Activated CD4-positive, alpha-beta T cell treated with anti-CD3 and anti-CD28 coated beads for 36 hours (primary cell): ENCODE measurements at places on chromosomes 2 and 18.

DNA sequence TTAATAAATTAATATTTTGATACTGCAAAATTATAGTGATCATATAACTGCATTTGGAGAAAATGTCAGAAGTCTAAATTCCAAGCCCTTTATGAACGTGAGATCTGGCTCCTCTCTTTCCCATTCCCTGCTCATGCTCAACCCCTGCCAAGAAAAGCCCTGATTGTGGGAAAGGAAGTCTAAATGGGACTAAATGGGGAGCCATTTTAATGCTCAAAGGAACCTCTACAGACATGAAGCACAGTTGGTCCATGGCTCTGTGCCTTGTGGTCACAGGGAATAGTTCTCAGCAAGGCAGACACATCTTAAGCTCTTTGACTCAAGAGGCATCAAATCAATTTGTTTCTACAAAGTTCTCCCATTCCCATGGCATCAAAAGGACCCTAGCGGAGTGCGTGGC lies 29.3 kb upstream of the INSIG2 start:
- no peak for DNase-seq

GRCh38 chr2:170940066-170940465 lies 11.0 kb downstream of the GORASP2 start:
- DNase-seq: no peak

DNA sequence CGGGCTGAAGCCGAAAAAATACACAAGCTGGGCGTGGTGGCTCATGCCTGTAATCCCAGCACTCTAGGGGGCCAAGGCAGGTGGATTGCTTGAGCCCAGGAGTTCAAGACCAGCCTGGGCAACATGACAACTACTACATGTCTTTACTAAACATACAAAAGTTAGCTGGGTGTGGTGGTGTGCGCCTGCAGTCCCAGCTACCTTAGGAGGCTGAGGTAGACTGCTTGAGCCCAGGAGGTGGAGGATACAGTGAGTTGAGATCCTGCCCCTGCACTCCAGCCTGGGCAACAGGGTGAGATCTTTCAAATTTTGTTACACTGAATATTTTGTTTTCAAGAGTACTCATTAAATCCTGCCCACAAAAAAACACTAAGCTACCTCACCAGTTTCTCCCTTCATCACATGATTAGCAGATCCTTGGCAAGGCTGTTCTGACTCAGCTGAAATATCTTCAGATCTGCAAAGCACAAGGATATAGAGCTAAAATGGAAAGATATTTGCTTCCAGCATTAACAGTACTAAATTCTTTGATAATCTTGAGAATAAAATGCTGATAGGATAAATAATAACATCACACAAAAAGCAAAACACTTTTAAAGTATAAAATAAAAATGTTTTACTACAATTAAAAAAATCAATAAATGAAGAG lies 28.2 kb upstream of the MCM6 start:
- no peak for DNase-seq

DNA sequence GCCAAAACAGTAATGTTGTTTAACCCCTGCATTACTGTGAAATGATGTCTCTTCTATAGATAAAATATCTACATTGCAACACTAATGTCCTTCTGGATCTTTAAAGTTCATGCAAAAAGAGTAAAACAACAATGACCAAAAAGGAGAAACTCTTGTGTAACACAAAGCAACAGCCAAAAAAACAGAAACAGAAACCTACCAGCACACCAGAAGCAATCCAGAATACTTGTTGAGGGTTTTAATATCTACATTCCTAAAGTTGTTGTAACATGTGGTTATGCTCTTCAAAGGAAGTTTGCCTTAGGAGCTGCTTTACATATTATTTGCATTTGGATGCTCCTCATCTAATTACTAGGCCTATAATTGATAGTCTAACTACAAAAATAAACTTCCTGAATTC lies 157.2 kb downstream of the BABAM2 start:
- no peak for DNase-seq

GRCh38 chr2:142983174-142983573 lies 105.7 kb downstream of the KYNU start:
- no peak for DNase-seq

DNA sequence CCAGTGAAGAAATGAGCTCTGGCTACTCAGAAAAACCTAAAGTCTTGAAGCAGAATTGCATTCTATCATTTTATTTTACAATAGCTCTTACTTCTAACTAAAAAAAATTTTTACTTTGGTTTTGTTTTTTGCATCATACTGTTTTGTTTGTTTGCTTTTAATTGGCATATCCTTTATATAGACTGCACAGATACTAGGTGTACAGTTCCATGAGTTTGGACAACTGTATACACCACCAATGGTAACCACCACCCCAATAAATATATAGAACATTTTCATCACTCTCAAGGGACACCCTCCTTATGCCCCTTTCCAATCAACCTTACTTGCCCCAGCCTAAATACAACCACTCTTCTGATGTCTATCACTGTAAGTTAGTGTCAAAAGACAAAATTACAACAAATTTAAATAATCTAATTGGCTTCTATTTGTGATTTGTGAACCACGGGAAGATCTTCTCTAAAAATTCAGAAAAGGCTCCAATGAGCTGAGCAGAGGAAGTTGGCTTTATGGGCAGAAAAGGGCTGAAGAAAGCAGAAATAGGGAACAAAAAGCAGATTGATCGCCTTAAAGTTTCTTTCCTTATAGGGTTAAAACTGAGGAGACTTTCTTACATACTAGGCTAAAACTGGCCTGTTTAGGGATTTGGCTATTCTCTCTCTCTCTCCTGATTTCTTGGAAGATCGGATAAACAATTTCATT lies 22.2 kb upstream of the SOS1 start:
- DNase-seq: no peak

DNA sequence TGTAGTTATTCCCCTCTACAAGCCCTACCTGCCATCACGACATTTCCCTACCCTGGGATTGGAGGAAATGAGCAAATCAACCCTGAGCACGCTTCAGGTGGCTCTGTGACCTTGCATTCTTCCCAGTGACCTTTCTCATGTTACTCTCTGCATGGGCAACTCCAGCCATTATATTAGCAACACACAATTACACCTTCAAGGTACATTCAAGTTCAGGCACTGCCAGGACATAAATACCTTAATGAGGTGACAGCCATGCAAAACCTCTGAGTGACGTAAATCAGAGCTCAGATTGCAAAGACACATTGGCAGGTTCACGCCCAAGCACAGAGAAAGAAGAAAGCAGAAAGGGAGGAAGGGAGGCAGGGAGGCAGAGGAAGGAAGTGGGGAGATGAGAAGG lies 68.7 kb upstream of the ALK start:
- no peak for DNase-seq

DNA sequence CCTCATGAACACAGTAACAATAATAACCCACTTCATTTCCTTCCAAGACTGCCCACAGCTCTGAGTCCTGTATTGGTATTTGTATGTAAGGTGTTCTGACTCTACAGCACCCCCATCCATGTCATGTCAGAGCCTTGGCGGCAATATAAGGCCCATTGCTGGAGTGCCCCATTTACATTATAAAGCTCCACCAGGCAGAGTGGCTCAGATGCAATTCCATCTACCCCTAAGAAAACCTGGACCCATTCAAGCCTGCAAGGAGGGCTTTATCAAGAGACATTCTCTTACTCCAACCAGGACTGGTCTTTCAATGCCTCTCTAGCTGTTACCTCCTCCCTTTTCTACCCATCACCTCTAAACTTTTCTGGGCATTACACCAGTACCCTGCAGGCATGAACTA lies 101.6 kb downstream of the ANTXR1 start:
- no peak for DNase-seq

- DNase-seq: no peak
Observed at GRCh38 chr2:232576995-232577394, 26.5 kb downstream of the EIF4E2 start.

GRCh38 chr2:26770986-26771586 lies 7.0 kb downstream of the SLC35F6 start:
- peak; percentile 64 for DNase-seq

DNA sequence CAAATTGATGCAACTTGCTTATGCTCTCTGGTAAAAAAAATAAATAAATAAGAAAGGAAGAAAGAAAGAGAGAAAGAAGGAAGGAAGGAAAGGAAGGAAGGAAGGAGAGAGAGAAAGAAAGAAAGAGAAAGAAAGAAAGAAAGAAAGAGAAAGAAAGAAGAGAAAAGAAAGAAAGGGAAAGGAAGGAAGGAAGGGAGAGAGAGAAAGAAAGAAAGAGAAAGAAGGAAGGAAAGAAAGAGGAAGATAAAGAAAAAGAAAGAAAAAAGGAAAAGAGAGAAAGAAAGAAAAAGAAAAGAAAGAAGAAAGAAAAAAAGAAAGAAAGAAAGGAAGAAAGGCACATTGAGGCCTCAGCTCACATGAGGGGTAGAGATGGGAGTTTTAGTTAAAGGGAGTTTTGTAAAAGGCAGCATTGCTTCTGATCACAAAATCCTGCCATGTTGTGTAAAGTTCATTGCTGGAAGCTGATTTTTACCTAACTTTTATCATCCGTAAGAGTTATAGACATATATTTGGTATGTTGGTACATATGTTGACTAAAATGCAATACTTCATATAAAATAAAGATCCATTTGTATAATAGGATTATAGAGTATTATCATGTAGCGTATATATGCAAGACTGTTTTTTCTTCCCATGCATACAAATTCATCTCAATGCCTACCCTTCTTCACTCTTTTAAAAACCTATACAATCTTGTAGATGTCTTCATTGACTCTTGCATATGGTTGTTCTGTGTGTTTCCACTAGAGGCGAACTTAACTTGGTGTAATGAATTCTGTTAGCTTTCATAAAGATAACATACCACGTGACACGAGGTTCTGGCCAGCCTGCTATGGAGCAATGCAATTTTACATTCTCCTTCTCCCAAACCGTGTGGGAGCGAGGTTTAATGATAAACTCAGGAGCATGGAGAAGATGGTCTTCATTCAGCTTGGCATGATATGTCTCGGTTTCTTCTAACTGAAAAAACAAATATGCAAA lies 32.8 kb downstream of the MYOM1 start:
- no peak for DNase-seq

DNA sequence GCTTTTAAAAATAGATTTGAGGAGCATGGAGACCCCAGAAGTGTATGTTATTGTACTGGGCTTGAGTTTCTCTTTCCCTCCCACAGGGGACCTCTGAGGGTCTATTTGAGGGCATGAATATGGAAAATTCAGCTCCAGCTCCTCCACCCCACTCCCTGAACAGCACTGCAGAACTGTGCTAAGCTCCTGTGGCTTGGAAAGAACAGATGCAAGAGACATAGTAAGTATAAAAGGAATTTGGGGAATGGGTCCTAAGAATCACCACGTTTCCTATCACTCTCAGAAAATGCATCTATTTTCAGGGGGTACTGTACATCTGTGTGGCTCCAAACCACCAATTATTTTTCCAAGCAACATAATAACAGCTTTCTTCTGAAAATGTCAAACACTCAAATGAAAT lies 416.1 kb downstream of the ZNF521 start:
- no peak for DNase-seq

DNA sequence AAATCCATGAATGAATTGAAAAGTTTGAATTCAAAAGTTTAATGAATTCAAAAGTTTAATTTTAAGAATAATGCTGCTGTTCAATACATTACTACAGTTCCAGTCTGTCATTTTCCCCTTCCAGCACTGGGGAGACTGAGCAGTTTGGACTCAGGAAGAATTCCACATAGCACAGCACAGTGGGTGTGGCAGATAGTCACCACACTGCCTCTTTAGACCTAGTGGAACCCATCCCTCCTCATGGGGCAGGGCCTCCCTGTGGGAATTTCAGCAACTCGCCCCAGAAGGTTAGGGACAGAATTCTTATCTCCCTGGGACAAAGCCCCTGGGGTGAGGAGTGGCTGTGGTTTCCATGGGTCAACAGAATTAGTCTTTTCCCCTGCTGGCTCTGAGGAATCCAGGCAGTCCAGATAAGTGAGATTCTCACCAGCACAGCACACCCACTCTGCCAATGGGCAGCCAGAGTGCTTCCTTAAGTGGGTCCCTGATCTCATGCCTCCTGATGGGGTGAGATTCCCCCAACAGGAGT lies 442.0 kb upstream of the SYT4 start:
- DNase-seq: no peak

DNA sequence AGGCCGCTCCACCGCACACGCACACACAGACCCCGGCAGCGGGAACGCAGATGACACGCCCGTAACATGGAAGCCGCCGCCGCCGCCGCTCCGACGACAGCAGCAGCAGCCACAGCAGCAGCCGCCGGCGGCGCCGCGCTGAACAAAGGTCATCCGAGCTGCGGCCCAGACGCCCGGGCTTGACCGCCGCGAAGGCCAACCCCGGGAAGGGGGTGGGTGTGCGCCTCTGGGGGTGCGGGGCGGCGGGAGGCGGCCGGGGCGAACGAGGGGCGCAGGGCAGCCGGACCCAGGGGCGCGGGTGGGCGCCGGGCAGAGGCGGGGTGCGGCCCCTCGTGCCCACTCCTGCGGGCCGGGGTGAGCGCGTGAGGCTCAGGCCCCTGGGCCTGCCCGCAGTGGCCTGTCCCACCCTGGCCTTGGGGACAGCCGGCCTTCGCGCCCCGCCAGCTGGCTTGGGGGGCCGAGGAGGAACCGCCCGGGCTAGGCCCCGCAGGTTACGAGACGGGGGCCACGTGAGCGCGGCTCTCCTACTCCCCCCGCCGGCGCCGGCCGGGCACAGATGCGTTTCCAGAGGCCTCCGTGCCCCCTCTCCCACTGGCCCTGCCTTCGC lies 1.0 kb upstream of the ZNF532 start:
- DNase-seq: peak; percentile 59

DNA sequence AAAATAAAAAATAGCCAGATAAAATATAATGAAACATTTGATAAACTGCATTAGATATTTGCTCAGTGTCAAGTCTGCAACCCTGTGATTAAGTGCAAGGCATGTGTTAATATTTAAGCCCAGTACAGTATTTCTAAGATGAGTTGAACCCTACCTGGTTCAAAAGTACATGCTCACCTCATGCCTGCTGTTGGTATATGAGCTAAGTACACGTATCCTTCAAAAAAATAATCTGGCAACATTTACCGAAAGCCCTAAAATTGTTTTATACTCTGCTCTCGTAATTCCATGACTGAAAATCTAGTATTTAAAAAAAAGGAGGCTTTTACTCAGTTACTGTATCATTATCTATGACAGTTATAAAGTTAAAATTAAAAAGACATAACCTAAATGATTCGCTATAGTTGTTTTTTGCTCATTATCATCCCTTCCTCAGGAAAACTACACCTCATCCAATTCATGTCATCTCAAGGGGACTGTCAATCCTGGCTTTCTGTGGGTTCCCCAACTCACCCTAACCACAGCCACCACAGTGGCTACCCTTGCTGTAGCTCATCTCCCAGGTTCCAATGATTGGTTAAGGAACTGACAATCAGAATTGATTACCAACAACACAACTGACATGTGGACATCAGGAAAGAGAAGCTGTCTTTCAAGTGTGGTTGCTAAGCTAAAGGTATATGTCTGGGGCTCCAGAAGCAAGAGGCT lies 10.6 kb downstream of the TLK1 start:
- DNase-seq: peak; percentile 50

DNA sequence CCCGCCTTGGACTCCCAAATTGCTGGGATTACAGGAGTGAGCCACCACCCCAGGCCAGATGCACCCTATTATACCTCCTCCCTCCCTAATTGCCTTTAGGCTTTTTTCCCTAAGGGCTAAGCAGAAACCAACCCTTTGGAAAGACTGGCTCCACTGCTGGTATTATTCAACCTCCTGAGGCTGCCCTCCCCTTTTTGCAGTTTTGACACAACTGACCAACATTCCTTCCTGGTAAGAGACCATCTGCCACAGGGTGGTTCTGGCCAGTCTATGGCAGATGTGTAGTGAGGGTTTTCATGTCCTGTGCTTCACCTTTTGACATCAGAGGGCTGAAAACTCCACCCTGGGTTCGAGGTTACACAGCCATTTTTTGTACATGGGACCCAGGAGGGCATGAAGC lies 1785.3 kb upstream of the CELF4 start:
- no peak for DNase-seq
